H4 (cell line): ENCODE measurements at places on chromosomes 7 and 10. TPM values are rescaled to one million over a fixed set of nuclear protein-coding genes. Genes with fewer than 3 reads are reported as not detected.

GRCh38 chr10:98465866-98466265 lies 19.1 kb upstream of the HPS1 start:
- no peak for DNase-seq

DNA sequence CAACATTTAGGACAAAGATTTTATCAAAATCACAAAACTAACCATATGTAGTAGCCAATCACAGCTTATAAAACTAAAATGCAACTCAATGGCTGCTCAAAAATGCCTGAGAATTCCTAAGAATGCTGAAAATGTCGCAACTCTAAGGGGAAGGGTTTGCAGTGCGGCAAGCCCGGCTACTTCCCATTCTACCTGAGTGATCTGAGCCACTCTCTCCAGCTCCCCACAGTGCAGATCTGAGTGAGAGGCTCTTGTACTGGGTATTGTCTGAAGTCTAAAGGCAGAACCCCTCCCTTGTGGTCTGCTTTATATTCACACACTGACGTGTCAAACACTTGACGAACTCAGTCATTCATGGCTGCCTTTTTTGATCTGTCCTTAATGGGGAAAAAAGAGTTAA lies 28.9 kb downstream of the RAB11FIP2 start:
- DNase-seq, result no peak

DNA sequence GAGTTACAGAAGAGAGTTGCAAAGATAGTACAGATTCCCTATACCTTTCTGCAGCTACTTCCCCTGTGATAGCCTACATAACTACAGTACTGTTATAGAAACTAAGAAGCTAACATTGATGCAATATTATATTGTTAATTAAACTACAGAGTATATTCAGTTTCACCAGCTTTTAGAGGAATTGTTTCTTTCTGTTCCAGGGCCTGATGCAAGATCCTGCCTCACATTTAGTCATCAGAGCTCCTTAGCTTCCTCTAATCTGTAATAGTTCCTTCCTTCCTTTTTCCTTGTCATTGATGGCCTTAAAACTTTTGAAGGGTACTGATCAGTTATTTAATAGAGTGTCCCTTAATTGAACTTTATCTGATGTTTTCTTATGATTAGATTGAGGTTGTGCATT lies 56.8 kb downstream of the SDHAF3 start:
- DNase-seq, result no peak

ADAMTS14 gene
- 0.45 and 0.74 TPM in 2 replicates for total RNA-seq

TRIM74 gene
- total RNA-seq, result not detected in 2 replicates

GRCh38 chr7:132276234-132276630 lies 300.0 kb downstream of the PLXNA4 start:
- no peak for DNase-seq

DNA sequence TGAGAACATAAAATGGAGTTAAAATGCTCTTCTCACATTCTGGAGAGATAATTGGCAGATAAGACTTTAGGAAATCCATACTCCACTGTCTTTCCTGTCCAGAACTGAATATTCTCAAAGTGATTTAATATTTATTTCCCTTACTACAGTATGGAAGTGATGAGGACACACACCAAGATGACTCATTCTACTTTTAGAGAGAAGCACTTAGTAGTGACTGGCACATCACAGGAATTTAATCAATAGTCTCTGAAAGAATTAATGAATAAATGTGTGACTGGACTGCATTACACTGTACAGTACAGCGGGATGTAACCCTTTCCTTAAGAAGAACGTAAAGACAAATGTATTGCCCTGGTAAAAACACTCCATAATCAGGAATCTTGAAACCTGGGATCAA lies 116.7 kb downstream of the SEMA3E start:
- DNase-seq, result no peak

DNA sequence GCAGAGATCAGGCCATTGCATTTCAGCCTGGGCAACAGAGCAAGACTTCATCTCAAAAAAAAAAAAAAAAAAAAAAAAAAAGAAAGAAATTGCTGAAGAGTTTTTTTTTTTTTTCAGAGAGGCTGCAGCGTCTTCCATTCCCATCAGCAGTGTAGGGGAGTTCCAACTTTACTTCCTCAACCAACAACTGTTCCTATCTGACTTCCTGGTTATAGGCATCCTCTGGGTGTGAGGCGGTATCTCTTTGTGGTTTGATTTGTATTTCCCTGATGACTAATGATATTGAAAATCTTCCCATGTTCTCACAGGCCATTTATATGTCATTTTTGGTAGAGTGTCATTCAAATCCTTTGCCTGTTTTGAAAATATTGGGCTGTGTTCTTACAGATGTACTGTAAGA lies 40.2 kb downstream of the PRTFDC1 start:
- no peak for DNase-seq

ZNF804B gene
- total RNA-seq, result 0.10 and 0.17 TPM in 2 replicates

GRCh38 chr7:80859272-80859970 lies 59.4 kb downstream of the SEMA3C start:
- DNase-seq, result peak; percentile 70

DNA sequence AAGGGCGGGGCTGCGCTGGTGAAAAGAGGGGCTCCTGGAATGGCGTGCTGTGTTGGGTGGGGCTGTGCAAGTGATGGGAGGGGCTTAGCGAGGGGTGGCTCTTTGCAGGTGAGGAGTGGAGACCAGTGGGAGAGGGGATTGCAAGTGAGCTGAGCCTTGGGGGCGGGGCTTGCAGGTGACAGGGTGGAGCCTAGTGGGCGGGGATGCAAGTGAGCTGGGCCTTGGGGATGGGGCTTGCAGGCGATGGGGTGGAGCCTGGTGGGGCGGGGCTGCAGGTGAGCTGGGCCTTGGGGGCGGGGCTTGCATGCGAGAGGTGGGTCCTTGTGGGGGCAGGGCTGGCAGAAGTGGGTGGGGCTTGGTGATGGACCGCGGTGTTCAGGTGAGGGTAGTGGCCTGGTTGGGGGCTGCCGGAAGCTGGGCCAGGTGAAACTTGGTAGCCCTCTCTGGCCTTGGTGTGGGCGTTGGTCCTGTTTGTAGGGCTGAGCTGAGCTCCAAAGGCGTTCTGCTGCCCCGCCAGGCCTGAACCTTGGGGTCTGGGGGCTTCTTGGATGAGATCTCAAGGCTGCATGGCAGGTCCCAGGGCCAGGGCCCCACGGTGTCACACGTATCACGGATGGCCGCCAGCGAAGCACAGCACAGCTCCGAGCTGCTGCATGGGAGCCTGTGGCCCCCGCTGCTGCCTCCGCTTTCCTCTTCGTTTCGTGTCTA lies 743 bp upstream of the PITRM1 start:
- no peak for DNase-seq
